ENCODE measurements at places on chromosomes 2 and 18.
A peak's percentile ranks its signal among the peaks of the same experiment; 100 is the strongest.

- DNase-seq, result peak; percentile 5
Measured at GRCh38 chr2:189927823-189928222, 134.7 kb downstream of the MSTN start.

GRCh38 chr18:26207937-26208336 lies 18.3 kb upstream of the TAF4B start:
- peak; percentile 43 for DNase-seq

GRCh38 chr18:12520442-12520992 lies 112.8 kb downstream of the PRELID3A start:
- DNase-seq, result no peak

- peak; percentile 92 for DNase-seq
Measured at GRCh38 chr2:98869272-98869641, 66.8 kb downstream of the CRACDL start.

DNA sequence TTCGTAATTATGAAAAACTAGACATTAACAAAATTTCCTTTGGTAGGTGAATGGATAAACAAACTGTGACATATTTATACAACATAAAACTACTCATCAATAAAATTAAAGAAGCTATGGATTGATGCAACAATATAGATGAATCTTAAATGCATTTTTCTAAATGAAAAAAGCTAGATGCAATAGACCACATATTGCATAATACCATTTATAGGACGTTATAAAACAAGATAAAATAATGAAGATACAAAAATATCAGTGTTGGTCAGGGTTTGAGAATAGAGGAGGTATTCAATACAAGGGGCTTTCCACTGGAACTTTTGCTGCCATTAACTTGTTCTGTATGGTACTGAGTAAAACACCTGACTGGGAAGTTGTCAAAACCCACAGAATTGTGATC lies 314.4 kb downstream of the GRB14 start:
- DNase-seq, result no peak
